ENCODE measurements at places on chromosomes 16 and 17.

- no peak for DNase-seq
Observed at GRCh38 chr16:67963662-67964321, 4.6 kb downstream of the SLC12A4 start.

GRCh38 chr17:62965686-62966425 lies at the start of gene TANC2:
Gene TANC2, plus strand, starts transcription at chr17:62966235. Its CDS starts 43,325 bp downstream, at chr17:63009560.
- peak; percentile 36 for DNase-seq

DNA sequence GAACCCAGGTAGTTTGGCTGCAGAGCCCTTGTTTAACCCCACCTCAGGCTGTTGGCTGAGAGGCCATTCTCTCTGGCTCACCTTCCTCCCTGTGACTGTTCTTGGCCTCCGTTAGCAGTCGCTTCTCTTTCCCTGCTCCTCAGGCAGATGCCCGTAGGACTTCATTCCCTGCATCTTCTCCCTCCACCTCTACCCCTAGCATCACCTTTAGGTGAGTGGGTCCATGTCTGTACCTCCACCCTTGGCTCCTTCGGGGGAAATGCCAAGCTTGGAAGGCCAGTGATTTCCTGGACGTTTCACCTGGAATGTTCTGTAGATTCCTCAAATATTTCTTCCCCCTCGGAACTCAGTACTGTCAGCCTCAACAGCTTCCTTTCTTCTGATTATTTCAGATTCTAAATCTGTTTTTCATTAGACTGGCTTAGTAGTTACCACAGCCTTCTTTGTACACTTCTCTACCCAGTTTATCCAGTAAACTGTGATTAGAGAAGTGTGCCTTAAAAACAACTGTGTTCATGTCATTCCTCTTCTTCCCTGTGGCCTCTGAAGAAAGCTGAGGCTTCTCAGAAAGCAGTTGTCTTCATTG lies 227.9 kb downstream of the MSI2 start:
- DNase-seq: no peak

- no peak for DNase-seq
Observed at GRCh38 chr17:32487473-32488176, 832 bp downstream of the CDK5R1 start.

DNA sequence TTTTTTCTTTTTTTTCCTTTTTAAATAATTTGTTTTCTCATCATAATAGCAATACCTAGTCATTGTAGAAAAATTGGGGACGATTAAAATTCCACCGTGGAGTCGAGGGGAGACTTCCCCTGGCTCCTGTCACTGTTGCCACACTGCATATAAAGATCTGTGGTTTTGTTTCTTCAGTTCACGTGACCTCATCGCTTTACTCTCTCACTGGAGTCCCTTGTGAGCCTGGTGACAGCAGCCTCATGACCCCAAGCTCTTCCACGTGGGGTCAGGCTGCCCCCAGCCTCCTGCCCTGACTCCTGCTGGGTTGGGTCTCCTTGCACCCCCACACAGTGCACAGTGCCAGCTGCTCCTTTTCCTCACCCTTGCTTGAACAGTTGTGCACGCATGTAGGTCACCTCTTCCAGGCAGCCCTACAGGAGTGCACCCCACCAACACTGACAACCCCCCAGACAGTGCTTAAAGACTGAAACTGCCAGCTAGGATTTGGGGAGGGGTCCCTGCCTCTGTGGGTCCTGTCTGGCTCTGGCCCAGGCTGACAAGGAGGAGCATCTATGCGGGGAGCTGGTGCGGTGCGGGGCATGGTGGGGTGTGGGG lies 7.3 kb upstream of the METRNL start:
- no peak for DNase-seq

DNA sequence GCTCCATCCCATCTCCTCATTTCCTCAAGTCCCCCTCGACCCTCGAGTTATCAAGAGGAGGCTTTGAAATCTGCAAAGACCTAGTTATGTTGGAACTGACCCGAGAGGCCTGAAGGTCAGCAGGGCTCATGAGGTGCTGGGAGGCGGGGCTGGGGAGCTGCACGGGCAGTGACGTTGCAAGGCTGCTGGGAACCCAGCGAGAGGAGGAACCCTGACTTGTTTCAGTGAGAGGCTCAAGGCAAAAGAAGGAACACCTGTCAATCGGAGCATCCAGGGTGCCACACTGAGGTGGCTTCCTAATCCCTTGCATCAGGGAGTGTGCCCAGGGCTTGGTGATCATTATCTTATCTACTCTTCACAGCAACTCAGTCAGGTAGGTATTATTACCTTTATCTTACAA lies 86.9 kb downstream of the CDH11 start:
- no peak for DNase-seq

GRCh38 chr17:75498039-75498725 lies 17.2 kb downstream of the CASKIN2 start:
- no peak for DNase-seq

GRCh38 chr16:138049-138417 lies 440 bp downstream of the NPRL3 start:
- DNase-seq: no peak

DNA sequence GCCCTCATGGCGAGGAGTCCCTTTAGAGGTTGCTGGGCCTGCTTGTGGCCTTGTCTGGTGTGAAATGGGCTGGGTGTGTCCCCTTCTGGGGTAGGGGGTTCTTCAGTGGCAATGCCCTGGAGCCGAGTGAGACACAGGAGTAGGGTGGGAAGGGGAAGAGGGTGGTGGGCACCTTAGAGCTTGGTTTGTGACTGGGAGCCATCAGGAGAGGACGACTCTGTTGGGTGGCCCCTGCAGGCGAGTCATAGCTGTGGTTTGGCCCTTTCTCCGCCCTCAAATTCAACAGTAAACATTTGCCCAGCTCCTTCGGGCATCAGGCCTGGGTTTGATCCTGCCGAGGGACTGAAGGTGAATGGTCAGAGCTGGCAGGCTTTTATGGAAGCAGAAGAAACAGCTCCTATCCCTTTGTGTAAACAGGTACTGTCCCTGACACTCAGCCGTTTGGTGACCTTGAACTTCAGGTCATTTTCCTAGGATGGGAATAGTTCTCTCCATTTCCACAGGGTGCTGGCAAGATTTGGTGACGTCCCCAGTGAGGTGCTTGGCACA lies 2.9 kb downstream of the E4F1 start:
- DNase-seq: no peak

DNA sequence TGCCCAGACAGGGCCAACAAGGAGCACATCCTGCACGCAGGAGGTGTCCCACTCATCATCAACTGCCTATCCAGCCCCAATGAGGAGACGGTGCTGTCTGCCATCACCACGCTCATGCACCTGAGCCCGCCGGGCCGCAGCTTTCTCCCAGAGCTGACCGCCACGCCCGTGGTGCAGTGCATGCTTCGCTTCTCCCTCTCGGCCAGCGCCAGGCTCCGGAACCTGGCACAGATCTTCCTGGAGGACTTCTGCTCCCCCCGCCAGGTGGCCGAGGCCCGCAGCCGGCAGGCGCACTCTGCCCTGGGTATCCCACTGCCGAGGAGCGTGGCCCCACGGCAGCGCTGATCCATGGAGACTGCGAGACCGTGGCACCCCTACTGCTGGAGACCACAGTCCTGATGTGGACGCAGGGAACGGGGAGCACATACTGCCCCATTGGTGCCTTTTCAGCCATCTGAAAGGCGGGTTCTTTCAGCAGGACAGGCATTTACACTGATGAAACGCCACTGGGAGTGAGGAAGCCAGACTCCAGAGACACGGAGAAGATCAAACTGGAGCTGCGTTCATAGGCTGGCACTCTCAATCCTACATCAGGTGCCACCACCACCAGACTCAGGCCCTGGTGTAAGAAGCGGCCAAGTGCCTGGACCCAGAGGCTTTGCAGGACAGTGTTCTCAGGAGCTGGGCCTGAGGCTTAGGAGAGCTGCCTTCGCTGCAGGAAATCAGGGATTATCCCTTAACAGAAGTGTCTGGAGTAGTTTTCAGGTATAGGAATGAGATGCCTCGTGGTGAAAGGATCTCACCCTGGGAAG lies 2.6 kb downstream of the NT5C start:
- no peak for DNase-seq

Measured in skeletal muscle cell (primary cell).